ENCODE measurements at places on chromosomes 2 and 18. TPM values are rescaled to one million over a fixed set of nuclear protein-coding genes. Genes with fewer than 3 reads are reported as not detected.

- no peak for DNase-seq
Observed at GRCh38 chr18:3675994-3676393, 226.0 kb downstream of the TGIF1 start.

Gene GPR45
- polyA plus RNA-seq = not detected

Gene ZNF892
- 7.6 TPM for polyA plus RNA-seq

GRCh38 chr18:12803069-12803936 is 80.7 kb downstream of the PTPN2 start:
- no peak for DNase-seq

GRCh38 chr2:45291296-45291701 is 282.0 kb upstream of the SIX2 start:
- DNase-seq = no peak
